Activated CD8-positive, alpha-beta T cell treated with anti-CD3 and anti-CD28 coated beads for 36 hours (primary cell): ENCODE measurements at places on chromosomes 5 and 9. TPM values are rescaled to one million over a fixed set of nuclear protein-coding genes. Genes with fewer than 3 reads are reported as not detected.

Gene MOB3B
- 0.47 TPM for total RNA-seq

Gene CCDC187
- total RNA-seq, result not detected

Gene CFAP77
- total RNA-seq, result not detected

Gene CDH6
- not detected for total RNA-seq

Gene RXFP3
- total RNA-seq, result not detected

Gene ARL14EPL
- not detected for total RNA-seq

Gene PLAC8L1
- total RNA-seq, result 0.61 TPM

Gene PCDHA7
- not detected for total RNA-seq

Gene PCDHB5
- not detected for total RNA-seq

Gene SPATA31A1
- not detected for total RNA-seq

Gene INSL6
- not detected for total RNA-seq

Gene CTXN3
- not detected for total RNA-seq

Gene RAPGEF1
- 85.2 TPM for total RNA-seq

Gene HMHB1
- not detected for total RNA-seq

DNA sequence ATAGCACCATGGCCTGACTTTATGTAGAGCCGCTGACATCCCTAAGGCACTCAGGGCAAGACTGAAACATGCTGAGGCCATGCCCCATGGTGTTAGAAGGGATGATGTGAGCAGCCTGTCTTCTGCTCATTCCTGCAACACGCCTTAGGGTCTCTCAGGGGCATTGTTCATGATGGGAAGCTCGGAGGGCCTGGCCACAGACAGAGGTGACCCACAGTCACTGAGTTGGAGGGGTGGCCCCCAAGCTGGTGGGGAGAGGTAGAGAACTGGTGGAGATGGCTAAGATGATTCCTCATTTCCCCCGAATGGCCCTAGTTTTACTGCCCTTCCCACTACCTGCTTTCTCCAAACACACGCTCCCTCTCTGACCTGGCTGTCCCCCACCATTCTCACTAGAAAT, 135.2 kb downstream of the BARX1 start:
- H3K36me3 ChIP-seq, result no peaks in the 10 kb centered on the region
- no peak overlapping the region for H3K4me3 ChIP-seq
- no peak for DNase-seq

- H3K4me3 ChIP-seq, result no peak overlapping the region
- no peak for DNase-seq
- no peaks in the 10 kb centered on the region for H3K27me3 ChIP-seq
- H3K36me3 ChIP-seq, result peaks cover 7% of the 10 kb centered on the region
- no peaks in the 10 kb centered on the region for H3K4me1 ChIP-seq
- no peak overlapping the region for H3K27ac ChIP-seq
These were observed 27.8 kb downstream of the CSF1R start for GRCh38 chr5:150058480-150059126.

DNA sequence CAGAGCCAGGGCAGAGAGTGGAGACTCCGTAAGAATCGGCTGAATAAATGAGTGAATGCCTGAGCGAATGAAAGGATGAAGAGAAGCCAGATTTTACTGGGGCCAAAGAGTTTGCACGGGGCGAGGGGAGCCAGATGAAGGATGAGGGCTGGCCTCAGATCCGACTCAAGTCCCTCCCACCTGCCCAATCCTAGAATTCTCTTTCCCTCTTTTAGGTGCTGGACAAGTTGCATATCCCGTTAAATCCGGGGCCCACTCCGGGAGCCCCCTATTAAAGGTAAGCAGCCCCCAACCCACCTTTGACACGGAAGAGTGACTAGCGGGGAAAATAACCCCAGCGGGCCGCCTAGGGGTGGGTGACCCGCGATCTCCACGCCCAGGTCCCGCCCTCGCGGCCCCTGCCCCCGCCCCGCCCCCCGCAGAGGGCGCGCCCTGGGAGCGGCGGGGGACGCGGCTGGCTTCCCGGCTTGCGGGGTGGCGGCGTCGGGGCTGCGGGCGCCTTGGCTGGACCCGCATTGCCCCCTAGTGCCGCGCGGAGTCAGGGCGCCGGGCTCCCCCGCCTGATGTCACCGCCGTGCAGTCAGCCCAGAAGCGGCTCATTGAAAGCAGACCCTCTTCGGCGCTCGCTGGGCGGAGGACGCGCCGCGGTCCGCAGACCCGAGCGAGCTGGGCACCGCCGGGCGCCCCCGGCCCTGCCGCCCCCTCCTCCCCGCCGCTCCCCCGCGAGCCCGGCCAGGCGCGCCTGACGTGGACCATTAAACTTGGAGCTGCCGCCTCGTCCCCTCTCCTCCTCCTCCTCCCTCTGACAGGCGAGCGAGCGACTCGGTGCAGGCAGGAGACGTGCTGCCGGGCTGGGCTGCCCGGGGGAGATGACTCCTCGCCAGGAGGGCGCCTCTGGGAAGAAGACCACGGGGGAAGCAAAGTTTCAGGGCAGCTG, at the start of gene ADRA1B:
ADRA1B (plus strand) TSS at position 579 of the 937 bp plus-strand sequence. CDS start 424 bp downstream, outside the sequence.
- no peak within 1 kb of the TSS for H3K4me3 ChIP-seq
- H3K36me3 ChIP-seq, result no peaks in the 10 kb centered on the region
- H3K27ac ChIP-seq, result no peak within 1 kb of the TSS
- peaks cover 5% of the 10 kb centered on the region for H3K4me1 ChIP-seq
- peak; percentile 64 for DNase-seq
- peaks cover 51% of the 10 kb centered on the region for H3K27me3 ChIP-seq

- no peak overlapping the region for H3K27ac ChIP-seq
- peaks cover 18% of the 10 kb centered on the region for H3K4me1 ChIP-seq
- H3K36me3 ChIP-seq, result peaks cover 78% of the 10 kb centered on the region
- H3K4me3 ChIP-seq, result no peak overlapping the region
- DNase-seq, result no peak
- no peaks in the 10 kb centered on the region for H3K27me3 ChIP-seq
These were observed 70.0 kb downstream of the SECISBP2 start for GRCh38 chr9:89388084-89388867.

- H3K36me3 ChIP-seq, result no peaks in the 10 kb centered on the region
- H3K27ac ChIP-seq, result no peak overlapping the region
- H3K4me1 ChIP-seq, result no peaks in the 10 kb centered on the region
- DNase-seq, result no peak
- H3K27me3 ChIP-seq, result no peaks in the 10 kb centered on the region
- no peak overlapping the region for H3K4me3 ChIP-seq
These were observed 33.4 kb downstream of the SYK start for GRCh38 chr9:90834828-90835595.

GRCh38 chr9:70411121-70411929, 3.1 kb downstream of the KLF9 start:
- H3K27ac ChIP-seq, result peak overlapping the region; percentile 100
- peaks cover 31% of the 10 kb centered on the region for H3K36me3 ChIP-seq
- peaks cover 51% of the 10 kb centered on the region for H3K4me1 ChIP-seq
- DNase-seq, result peak; percentile 79

GRCh38 chr9:6894135-6894534, 136.4 kb downstream of the KDM4C start:
- H3K27me3 ChIP-seq, result no peaks in the 10 kb centered on the region
- peaks cover 47% of the 10 kb centered on the region for H3K36me3 ChIP-seq
- peak; percentile 63 for DNase-seq
- H3K4me3 ChIP-seq, result peak overlapping the region; percentile 24

DNA sequence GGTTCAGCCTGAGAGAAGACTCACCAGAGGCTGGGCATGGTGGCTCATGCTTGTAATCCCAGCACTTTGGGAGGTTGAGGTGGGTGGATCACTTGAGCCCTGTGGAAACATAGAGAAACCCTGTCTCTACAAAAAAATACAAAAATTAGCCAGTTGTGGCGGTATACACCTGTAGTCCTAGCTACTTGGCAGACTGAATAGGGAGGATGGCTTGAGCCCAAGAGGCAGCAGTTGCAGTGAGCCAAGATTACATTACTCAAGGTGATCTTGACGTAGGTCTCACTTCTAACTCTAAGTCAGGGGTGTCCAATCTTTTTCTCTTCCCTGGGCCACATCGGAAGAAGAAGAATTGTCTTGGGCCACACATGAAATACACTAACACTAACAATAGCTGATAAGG, 16.2 kb upstream of the ATP6V1G1 start:
- H3K4me1 ChIP-seq, result no peaks in the 10 kb centered on the region
- H3K27me3 ChIP-seq, result no peaks in the 10 kb centered on the region
- no peak for DNase-seq
- H3K36me3 ChIP-seq, result no peaks in the 10 kb centered on the region

- no peaks in the 10 kb centered on the region for H3K4me1 ChIP-seq
- H3K36me3 ChIP-seq, result no peaks in the 10 kb centered on the region
- DNase-seq, result no peak
- no peaks in the 10 kb centered on the region for H3K27me3 ChIP-seq
- no peak overlapping the region for H3K4me3 ChIP-seq
These were observed 1891.7 kb upstream of the WWC1 start for GRCh38 chr5:166399781-166400180.

GRCh38 chr9:111615928-111616327, 15.2 kb upstream of the DNAJC25 start:
- peaks cover 7% of the 10 kb centered on the region for H3K27me3 ChIP-seq
- DNase-seq, result no peak
- H3K4me3 ChIP-seq, result no peak overlapping the region
- H3K27ac ChIP-seq, result no peak overlapping the region
- H3K36me3 ChIP-seq, result no peaks in the 10 kb centered on the region
- H3K4me1 ChIP-seq, result no peaks in the 10 kb centered on the region

DNA sequence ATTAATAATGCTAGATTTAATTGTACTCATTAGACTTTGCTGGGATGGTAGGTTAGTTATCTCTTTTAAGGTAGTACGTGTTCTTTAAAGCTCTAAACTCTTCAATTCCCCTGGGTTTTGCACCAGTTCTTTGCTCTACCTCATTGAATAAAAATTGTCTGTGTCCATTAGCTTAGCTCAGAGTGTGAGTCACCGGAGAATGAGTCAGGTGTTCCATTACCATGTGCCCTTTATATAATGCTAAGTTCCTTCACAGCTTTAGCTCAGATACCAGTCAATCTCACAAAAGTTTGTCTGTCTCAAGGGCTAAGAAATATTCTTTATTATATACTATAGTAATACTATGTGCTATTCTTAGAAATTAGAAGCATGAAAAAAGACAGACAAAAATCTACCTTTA, 339.4 kb downstream of the PRELID2 start:
- no peak overlapping the region for H3K4me3 ChIP-seq
- no peak overlapping the region for H3K27ac ChIP-seq
- peak; percentile 7 for DNase-seq
- H3K36me3 ChIP-seq, result no peaks in the 10 kb centered on the region
- H3K27me3 ChIP-seq, result no peaks in the 10 kb centered on the region

GRCh38 chr9:35835766-35836165, 6.7 kb downstream of the TMEM8B start:
- no peaks in the 10 kb centered on the region for H3K27me3 ChIP-seq
- no peak overlapping the region for H3K27ac ChIP-seq
- no peaks in the 10 kb centered on the region for H3K36me3 ChIP-seq
- DNase-seq, result no peak
- peaks cover 6% of the 10 kb centered on the region for H3K4me1 ChIP-seq

- H3K27ac ChIP-seq, result no peak overlapping the region
- H3K27me3 ChIP-seq, result peaks cover 64% of the 10 kb centered on the region
- H3K4me1 ChIP-seq, result peaks cover 9% of the 10 kb centered on the region
- no peaks in the 10 kb centered on the region for H3K36me3 ChIP-seq
These were observed 5.1 kb upstream of the TSLP start for GRCh38 chr5:111066261-111066938.

DNA sequence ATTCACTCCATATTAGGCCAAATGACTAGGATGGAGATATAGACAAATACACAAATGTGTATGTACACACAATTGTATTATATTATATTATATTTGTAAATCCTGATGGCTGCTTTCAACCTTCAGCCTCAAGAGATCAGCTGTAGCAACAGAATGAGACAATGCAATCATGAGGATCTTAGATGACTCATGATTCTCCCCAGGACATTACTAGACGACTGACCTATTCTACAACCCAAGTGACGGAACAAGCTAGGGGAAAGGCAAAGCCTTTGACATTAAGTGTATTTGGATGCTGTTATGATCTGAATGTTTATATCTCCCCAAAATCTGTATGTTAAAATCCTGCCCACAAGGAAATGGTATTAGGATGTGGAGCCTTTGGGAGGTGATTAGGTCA, 66.5 kb downstream of the COX7C start:
- no peaks in the 10 kb centered on the region for H3K36me3 ChIP-seq
- H3K4me1 ChIP-seq, result no peaks in the 10 kb centered on the region
- H3K27ac ChIP-seq, result no peak overlapping the region
- H3K27me3 ChIP-seq, result no peaks in the 10 kb centered on the region
- no peak overlapping the region for H3K4me3 ChIP-seq

- H3K27ac ChIP-seq, result no peak overlapping the region
- no peaks in the 10 kb centered on the region for H3K36me3 ChIP-seq
- no peaks in the 10 kb centered on the region for H3K27me3 ChIP-seq
- DNase-seq, result no peak
- no peak overlapping the region for H3K4me3 ChIP-seq
These were observed 15.3 kb upstream of the NOL6 start for GRCh38 chr9:33489066-33489465.

GRCh38 chr5:32834251-32834650, 123.1 kb downstream of the NPR3 start:
- H3K27ac ChIP-seq, result no peak overlapping the region
- H3K36me3 ChIP-seq, result no peaks in the 10 kb centered on the region
- no peak overlapping the region for H3K4me3 ChIP-seq
- H3K4me1 ChIP-seq, result peaks cover 3% of the 10 kb centered on the region
- H3K27me3 ChIP-seq, result no peaks in the 10 kb centered on the region

DNA sequence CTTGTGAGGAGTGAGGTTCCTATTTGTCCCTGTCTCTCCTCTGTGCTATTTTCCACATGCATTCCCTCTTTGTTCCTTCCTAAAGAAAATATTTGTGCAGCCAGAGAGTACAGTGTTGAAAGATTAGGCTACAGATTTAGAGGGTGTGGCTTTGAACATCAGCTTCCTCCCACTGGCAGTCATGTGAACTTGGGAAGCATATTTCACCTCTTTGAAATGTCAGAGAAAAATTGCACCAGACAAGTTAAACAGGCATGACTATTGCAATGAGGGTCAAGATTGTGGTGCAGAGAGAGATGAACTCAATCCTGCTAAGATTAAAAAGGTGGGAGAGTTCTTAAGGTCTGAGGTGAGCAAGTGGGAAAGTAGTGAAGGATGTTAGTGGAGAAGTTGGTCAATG, 641.0 kb downstream of the DNAH5 start:
- no peak for DNase-seq
- no peaks in the 10 kb centered on the region for H3K4me1 ChIP-seq
- H3K27ac ChIP-seq, result no peak overlapping the region
- H3K27me3 ChIP-seq, result no peaks in the 10 kb centered on the region
- H3K4me3 ChIP-seq, result no peak overlapping the region

GRCh38 chr5:115811406-115811805, 5.1 kb downstream of the CDO1 start:
- no peak overlapping the region for H3K27ac ChIP-seq
- H3K4me1 ChIP-seq, result peaks cover 56% of the 10 kb centered on the region
- H3K4me3 ChIP-seq, result no peak overlapping the region
- no peak for DNase-seq

GRCh38 chr9:114072184-114073140, 5.6 kb downstream of the AMBP start:
- no peaks in the 10 kb centered on the region for H3K4me1 ChIP-seq
- no peak overlapping the region for H3K27ac ChIP-seq
- H3K27me3 ChIP-seq, result peaks cover 2% of the 10 kb centered on the region
